ENCODE measurements at places on chromosomes 6 and 20.

- peak; percentile 91 for DNase-seq
Observed at GRCh38 chr6:42661540-42662153, 60.8 kb downstream of the PRPH2 start.

- DNase-seq: no peak
Observed at GRCh38 chr6:160882006-160882405, 109.6 kb upstream of the MAP3K4 start.

- no peak for DNase-seq
Observed at GRCh38 chr20:33130568-33131061, 37.3 kb upstream of the BPIFA2 start.

- peak; percentile 65 for DNase-seq
Observed at GRCh38 chr6:128509709-128510108, 10.7 kb downstream of the PTPRK start.

GRCh38 chr6:169886631-169887227, 135.3 kb downstream of the ERMARD start:
- no peak for DNase-seq

- no peak for DNase-seq
Observed at GRCh38 chr6:107647439-107647948, 157.6 kb downstream of the SOBP start.

- no peak for DNase-seq
Observed at GRCh38 chr6:51953246-51953645, 134.2 kb downstream of the PKHD1 start.

DNA sequence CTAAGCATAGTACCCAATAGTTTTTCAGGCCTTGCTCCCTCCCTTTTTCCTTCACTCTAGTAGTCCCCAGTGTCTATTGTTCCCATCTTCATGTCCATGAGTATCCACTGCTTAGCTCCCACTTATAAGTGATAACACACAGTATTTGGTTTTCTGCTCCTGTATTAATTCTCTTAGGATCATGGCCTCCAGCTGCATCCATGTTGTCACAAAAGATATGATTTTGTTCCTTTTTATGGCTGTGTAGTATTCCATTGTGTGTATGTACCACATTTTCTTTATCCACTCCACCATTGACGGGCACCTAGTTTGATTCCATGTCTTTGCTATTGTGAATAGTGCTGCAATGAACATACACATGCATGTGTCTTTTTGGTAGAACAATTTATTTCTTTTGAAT, 102.9 kb downstream of the FAXC start:
- no peak for DNase-seq

DNA sequence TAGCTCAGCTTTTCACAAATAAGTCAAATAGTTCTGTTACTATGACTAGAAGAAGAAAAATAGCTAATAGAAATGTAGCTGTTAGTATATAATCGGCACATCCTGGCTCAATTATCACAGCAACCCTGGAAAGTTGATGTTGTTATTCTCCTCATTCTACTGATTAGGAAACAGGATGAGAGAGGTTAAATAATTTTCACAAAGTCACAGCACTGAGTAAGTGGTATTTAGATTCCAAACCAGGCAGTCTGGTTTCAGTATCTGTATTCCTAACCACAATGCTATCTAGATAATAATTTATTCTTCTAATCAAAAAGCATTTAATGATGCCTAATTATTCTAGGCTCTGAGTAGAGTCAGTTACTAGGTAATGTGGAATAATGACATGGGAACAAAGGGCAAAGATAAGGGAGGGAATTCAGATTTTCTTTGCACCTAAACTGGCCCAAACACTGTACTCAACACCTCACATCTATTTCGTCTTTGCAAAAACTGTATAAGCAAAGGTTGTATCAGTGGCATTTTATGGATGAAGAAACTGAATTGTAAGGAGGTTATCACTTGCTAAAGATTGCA, 51.3 kb downstream of the PDE7B start:
- no peak for DNase-seq

- no peak for DNase-seq
Observed at GRCh38 chr6:128885381-128885780, 2.4 kb downstream of the LAMA2 start.

DNA sequence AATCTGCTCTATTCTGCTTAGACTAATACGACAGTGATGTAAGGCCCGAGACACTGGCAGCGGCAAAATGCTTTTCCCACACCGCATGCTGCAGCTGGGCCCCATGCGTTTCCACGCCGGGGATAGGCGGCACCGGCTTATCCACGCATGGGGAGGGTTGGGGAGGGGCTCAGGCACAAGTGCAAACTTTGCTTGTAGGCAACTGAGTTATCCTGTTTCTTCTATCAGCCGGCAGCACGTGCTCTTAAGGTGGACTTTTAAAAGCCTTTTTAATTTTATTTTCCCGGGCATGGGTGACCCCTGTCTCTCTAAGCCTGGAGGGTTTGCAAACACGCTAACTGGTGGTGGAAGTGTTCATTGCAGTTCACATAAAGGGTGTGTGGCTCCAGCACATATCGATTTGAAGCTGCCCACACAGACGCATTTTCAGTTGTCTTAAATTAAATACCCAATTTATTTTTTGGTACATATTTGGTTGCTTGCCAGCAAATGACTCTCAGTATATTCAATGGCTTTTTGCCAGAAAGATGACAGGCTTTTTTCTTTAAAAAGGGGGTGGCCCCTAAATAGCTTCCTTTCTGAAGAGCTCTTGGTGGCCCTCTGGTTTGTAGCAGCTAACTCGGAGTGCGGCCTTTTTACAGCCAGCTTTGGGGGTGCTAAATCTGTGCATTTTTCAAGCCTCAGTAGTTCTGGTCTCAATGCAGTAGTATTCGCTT, 561.8 kb upstream of the AGPAT4 start:
- DNase-seq: no peak

DNA sequence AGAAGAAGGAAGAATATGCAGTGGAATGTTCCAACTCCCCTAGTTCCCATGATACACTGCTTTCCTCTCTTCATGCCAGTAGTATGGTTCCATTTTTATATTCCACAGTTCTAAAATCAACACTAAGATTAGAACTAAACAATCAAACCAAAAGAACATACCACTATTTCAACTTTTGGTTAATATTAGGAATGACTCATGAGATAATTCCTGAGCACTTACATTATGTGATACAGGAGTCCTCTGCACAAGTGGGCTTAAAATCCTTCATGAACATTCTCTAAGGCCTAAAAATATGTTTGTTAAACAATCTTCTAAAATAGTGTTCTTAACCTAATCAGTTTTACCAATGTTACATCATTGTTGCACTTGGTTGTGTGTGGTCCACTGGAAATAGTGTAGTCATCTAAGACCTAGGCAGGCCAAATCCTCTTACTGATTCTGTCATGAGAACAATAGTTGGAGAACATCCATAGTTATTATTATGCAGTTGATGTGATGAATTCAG, 30.3 kb upstream of the RCAN2 start:
- no peak for DNase-seq

GRCh38 chr6:136751522-136751956, 40.7 kb downstream of the MAP3K5 start:
- DNase-seq: no peak

- no peak for DNase-seq
Observed at GRCh38 chr20:9490631-9491030, 23.8 kb upstream of the LAMP5 start.

- DNase-seq: no peak
Observed at GRCh38 chr20:38840894-38841470, 35.5 kb downstream of the PPP1R16B start.

DNA sequence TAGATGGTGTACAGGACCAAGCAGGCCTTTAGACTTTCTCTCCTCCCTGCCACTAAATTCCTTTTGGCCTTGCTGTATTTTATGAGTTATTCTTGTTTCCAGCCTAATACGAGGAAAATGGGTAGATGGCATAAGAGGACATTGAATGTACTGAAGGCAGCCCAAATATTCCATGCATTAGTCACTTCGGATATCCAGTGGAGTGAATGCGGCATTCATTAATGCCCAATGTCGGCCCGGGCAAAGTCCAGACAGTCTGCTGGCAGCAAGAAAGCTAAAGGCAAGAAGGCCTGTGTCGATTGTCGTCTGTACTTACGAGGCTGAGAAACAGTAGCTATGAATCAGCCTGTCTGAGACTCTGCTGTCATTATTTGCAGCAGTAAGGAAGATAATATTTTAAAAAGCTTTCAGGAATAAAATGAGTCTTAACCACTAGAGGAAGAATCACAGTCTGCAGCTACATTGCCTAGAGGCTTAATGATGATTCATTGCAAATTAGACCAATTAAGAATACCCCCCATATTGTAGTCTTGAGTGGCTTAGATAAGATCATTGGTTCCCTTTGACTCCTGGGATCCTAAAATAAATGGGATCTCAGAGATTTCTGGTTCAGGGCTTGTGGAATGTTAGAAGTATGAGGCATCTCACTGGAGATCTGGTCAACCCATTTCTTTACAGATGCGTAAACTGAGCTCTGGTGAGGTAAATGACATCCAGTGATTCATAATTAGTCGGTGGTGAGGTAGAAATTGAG, 534.1 kb upstream of the JAG1 start:
- DNase-seq: no peak

DNA sequence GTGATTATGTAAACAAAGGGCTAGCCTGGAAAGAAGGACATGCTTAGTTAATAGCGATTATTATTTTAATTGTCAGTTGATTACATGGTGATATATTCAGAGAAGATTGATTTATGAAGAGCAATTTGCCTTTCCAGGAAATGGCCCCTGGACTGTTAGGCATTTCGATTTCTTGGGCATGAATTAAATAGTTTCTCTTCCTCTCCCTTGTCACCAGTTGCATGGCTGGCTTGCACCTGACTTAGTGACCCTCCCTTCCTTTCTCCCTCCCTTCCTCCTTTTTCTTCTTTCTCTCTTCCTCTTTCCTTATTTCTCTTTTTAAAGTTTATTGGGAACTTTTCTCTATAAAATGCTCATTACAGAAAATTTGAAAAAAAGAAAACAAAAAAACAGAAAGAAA, 235.4 kb downstream of the CDC5L start:
- no peak for DNase-seq

DNA sequence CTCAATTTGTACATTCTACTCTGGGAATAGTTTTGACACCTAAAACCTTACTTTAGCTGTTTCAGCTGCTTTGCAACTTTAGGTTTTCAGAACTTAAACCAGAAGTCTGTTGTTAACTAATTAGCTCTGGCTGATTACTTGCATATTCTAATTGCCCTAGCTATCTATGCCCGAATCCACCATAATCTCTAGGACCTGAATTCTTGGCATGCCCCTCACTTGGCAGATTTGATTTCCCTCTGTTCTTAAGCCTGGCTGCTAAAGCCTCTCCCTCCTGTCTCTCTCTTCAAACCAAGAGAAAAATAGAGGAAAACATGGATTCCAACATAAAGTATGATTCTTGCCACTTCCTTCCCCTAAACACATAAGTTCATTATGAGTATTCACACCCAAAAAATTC, 35.0 kb upstream of the LIN28B start:
- DNase-seq: peak; percentile 11

DNA sequence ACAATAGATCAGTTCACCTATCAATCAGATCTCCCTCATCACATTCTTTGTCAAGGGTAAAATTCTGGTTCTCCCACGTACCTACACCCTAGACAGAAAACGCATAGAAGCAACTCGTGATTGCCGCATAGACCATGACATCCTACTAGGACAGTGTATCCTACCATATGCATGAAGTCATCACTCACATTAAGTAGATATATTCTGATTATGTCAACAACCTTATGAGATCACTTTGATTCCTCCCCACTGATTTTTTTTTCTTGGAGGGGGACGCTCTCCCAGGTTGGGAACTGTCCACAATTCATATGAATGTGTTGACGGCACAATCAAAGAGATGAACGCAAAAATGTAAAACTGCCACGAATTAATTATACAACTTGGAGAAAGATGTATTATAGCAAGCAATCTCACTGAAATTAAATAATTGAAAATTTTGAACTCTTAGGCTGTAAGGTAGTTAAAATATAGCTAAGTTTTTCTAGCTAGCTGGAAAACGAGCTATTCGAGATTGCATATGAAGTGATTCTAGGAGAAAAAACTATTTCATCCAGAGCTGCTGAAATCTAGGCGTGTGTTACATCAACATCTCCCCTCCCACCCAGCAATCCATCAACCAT, 82.5 kb upstream of the CCDC28A start:
- DNase-seq: no peak

DNA sequence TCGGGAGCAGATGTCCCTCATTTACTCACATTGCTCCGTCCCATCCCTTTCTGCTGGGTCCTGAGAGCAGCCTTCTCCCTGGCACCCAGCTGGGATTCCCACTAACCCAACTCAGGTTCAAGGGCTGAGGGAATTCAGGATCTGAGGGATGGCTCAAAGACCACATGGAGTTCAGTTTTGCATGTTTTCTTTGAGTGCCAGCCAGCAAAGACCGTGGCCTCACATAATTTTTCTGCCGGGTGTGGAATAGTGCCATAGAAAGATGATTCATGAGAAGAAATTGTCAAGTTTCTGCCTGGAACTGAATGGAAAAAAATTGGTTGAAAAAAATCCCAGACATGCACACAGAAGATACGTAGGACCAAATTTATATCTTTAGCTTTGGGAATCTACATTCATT, 168.6 kb downstream of the CD83 start:
- DNase-seq: no peak

GRCh38 chr6:131628726-131629125, 684 bp upstream of the MED23 start:
- DNase-seq: peak; percentile 60

DNA sequence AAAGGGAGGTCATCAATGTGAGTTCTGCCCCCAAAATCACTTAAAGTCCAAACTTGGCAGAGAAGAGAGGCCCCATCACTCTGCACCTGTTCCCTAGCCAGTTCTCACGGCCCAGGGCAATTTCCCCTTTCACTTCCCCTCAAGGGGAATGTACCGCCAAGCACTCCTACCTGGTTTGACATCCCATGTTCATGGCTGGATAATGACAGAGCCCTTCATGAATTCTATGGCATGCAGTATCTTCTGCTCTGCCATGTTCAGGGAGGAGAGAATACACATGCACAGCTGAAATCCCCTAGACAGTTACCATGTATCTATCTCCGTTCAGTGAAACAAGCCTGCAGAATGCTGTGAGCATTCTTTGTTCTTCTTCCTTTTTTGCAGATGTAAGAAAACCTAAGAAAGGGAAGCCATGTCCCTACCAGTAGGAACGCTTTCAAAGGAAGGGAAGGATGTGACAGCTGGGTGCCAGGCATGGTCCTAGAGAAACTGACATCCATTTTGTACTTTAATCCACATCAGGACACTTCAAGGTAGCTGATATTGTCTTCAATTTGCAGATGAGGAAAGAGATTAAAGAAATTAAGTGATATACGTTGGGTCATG, 79.8 kb upstream of the ARID1B start:
- DNase-seq: no peak

- no peak for DNase-seq
Observed at GRCh38 chr20:58003525-58003924, 224.9 kb downstream of the ANKRD60 start.

- DNase-seq: no peak
Observed at GRCh38 chr20:51514249-51514648, 28.3 kb downstream of the NFATC2 start.

All from OCI-M1 (cell line).